Activated gamma-delta T cell (primary cell): ENCODE measurements at places on chromosomes 6 and 20.

DNA sequence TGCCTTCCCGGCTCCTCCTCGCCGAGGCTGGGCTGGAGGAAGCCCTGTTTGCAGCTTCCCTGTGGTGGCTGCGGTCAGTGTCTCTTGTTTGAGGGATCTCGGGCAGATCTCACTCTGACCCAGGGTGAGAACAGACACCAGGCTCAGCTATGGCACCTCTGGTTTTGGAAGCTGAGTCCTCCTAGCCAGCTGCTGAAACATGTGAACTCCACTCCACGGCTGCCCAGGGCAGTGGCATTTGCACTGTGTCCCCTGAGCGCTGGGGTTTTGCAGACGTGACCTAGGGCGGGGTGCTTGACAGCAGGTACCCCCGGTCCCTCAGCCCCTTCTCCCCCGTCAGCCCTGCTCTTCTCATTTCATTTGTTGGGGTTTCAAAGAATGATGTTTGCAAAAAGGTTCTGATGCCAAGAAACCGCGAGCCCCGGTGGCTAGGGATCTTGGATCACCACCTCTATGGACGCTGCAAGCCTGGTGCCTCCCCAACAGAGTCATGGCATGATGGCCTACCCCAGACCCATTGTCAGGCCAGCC lies 55.0 kb upstream of the DACT2 start:
- DNase-seq, result no peak

GRCh38 chr20:35368666-35369423 lies 42.9 kb downstream of the UQCC1 start:
- no peak for DNase-seq

DNA sequence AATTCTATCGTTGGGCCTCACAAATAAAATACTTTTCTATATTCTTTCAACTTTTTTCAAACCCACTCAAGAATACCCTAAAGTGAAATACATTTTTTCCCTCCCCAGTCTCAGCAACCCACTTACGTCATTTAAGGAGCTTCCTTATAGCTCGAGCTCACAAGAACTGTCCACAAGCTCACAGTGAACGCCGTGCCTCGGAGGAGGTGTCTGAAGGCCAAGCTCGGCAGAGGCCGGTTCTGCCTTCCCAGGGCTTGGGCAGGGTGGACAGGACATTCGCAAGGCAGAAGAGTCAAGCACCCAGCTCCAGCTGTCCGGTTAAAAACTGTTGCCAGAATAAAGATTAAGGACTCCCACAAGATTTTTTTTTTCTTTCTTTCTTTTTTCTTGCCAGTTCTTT lies 802.3 kb downstream of the QKI start:
- DNase-seq, result no peak

GRCh38 chr6:130675072-130675471 lies 152.1 kb upstream of the SMLR1 start:
- no peak for DNase-seq

DNA sequence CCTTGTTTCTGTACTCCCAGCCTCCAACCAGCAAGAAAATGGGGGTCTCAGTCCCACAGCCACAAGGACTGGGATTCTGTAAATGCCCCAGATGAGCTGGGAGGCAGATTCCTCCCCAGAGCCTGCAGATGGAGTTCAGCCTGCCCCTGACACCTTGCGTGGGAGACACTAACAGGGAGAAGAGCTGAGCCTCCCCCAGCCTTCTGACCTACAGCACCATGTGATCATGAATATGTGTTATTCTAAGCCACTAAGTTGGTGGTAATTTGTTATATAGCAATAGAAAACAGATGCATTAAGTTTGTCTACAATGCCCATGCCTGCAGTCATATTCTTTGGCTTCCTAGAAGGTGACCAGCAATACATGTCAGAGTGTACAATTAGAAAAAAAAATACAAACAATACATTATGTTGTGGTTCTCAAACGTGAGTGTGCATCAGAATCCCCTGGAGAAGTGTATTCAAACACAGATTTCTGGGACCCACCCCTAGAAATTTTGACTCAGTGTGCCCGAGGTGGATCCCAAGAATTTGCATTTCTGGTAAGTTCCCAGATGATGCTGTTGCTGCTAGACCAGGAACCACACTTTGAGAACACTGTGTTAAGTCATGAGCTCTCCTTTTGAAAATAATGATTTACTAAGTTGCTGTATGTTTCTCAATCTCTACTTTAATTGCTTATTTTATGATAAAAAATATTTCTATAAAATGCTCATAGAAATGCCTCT lies 39.9 kb downstream of the SLC22A3 start:
- no peak for DNase-seq

- DNase-seq, result no peak
These were observed 74.1 kb upstream of the RALY start for GRCh38 chr20:33919653-33920052.

DNA sequence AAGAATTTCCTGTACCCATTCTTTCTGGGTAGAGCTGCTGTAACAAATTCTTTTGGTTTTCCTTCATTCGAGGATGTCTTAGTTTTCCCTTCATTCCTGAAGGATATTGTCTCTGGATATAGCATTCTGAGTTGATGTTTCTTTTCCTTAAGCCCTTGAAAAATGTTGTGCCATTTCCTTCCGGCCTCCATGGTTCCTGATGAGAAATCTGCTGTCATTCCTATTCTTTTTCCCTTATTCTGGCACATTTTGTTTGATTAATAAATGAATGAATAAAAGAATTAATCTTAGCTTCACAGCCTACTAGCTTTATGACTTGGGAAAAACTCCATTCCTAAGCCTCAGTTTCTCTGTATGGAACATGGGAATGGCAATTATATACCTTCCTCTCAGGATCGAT lies 173.1 kb downstream of the EYA2 start:
- DNase-seq, result no peak

DNA sequence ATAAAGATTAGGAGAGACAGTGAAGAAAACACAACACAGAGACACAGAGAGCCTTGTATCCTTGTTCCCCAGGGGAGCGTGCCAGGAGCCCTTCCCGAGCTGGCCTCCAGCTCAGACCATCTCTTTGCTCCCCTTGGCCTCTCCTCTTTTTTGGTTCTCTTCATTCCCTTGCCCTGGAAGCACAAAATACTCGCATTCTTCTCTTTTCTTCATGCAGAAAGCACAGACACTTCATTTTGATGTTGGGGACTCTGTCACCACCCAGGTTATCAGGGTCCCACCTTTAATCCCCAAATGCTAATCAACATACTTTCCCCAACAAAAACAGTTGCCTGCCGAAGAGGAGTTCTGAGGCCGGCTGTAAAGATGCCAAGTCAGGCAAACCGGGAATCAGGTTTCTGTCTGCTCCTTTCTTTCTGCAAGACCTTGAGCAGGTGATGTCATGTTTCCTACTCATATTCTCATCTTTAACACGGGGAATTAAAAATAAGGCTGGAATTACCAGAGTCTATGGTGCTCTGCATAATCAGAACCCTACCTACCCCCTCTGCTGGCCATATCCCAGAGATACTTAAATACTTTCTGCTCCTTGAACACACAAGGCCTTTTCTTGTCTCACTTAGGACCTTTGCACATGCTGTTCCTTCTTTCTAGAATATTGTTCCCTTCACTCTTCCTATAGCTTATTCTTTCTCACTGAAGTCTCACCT lies 21.7 kb downstream of the TGM6 start:
- DNase-seq, result no peak

GRCh38 chr6:55734256-55734655 lies 141.1 kb downstream of the BMP5 start:
- DNase-seq, result no peak

DNA sequence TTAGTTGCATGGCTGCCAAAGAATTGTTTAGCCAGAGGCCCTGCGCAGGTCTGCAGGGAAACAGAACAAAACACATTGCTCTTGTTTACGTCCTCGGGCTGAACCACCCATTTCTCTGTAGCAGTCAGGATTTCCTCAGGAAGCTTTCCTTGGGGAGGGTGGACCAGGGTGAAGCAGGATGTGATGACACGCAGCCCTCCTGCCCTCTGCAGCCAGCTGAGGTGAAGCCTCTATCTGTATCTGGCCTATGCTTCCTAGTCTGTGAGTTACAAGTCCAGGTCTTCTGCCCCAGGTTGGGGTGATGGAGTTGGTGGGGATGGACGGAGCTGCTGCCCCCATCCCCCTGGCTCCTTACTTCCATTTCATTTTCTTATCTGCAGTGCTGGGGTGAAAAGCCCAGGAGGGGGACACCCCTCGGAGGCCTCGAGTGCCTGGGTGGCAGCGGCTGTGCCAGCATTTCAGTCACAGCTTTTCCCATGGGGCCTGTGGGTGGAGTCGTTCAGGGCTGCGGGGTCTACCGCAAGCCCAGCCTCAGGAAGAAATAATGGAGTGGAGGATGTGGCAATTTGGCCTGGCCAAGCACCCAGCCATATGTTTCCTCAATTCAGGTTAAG lies 24.9 kb downstream of the SASH1 start:
- no peak for DNase-seq

- no peak for DNase-seq
These were observed 3.8 kb downstream of the IGF2R start for GRCh38 chr6:159972506-159973268.

- DNase-seq, result no peak
These were observed 30.2 kb upstream of the FOXP4 start for GRCh38 chr6:41515995-41516394.

DNA sequence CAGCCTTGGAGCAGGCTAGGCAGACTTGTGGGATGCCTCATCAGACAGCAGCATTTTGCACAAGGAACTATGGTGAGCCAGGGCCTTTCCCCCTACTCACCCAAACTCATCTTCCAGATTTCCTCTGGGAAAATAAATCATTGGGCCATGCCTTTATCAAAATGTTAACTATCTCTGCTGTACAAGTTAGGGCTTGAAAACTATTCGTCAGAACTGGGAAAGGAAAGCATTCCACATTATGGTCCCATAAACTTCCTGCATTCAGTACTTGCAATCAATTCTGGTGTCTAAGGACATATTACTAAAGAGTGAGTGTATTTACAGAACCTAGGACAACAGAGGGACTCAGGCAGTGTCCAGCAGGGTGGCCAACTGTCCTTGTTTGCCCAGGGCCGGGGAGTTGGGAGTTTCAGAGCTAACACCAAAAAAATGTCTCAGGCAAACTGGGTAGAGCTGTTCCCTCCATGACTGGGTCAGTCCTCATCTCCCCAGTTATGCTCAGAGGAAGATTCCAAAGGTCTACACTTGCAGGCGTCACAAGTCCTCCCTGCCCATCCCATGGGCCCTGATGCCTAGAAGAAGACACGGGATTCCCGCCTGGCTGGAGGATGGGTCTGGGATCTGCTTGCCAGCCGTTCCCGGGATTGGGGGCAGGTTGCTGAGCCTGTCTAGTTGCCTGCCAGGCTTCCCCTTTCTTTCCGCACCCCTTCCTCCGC lies 72.2 kb downstream of the SLC22A3 start:
- no peak for DNase-seq

- no peak for DNase-seq
These were observed 97.2 kb downstream of the KIF16B start for GRCh38 chr20:16476032-16476431.

DNA sequence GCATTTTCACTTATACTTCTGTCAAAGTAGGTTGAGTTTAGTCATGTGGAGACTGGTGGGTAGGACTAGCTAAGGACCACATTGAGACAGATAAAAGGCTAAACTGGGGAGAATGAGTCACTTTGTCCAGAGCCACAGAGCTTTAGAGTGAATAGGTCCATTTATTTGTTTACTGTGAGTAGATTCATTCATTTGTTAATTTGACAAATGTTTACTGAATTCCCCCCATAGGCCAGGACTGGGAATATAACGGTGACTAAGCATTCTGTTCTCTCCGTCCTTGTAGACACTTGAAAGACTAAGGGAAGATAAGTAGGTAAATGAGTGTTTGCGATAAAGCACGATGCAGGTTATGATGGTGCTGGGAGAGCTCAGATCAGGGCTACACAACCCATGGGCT lies 699.7 kb upstream of the ID4 start:
- DNase-seq, result no peak

DNA sequence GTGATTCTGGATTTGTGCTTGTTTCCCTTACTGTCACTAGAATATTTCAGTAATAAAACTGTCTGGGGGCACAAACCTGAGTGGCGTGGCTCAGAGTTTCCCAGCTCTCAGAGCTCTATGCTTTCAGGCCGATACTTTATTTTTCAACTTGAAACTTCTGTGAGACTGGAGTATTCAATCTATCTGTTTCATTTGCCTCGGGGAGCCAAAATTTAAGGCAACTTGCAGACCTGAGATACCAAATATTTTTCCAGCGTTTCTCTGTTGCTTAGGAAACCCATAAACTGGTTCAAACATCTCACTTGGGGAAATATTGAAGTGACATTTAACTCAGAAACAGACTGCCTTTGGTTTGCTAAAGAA lies 74.7 kb downstream of the SOBP start:
- DNase-seq, result no peak

DNA sequence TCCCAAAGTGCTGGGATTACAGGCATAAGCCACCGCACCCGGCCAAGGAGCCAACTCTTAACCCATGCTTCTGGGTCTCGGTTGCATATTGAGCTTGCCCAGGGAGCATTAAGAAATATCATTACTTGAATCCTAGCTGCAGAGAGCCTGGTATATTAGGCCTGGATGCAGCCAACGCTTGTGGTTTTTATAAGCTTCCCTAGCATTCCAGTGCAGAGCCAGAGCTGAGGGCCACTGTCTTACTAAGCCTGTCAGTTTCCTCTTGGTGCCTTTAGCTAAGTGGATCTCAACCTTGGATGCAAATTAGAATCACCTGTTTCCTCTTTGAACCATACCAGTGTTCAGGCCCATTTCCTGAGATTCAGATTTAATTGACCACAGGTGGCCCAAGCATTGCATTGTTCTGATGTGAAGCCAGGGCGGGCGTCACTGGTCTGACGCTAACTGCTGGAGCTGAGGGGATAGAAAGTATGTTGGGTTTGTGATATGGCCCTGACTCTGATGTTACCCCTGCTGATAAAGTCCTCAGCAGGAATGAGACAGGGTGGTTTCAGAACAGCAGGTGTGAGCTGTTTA lies 76.3 kb downstream of the BTBD3 start:
- DNase-seq, result no peak

DNA sequence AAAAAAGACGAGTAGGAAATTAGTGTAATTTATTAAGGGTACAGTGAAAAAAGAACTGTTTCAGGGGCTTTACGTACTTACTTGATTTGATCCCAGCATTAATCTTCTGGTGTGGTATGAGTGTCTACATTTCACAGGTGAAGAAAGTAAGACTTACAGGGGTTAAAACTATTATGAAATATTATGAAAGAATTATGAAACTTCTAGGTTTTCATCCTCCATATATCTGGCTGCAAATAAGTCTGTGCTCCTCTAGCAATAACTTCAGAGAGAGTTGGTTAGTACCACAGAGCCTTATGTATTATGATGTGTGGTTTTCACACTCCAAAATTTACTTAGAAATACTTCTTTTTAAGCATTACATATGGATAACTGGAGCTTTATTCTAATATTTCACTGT lies 41.9 kb downstream of the ZFAND3 start:
- DNase-seq, result no peak

DNA sequence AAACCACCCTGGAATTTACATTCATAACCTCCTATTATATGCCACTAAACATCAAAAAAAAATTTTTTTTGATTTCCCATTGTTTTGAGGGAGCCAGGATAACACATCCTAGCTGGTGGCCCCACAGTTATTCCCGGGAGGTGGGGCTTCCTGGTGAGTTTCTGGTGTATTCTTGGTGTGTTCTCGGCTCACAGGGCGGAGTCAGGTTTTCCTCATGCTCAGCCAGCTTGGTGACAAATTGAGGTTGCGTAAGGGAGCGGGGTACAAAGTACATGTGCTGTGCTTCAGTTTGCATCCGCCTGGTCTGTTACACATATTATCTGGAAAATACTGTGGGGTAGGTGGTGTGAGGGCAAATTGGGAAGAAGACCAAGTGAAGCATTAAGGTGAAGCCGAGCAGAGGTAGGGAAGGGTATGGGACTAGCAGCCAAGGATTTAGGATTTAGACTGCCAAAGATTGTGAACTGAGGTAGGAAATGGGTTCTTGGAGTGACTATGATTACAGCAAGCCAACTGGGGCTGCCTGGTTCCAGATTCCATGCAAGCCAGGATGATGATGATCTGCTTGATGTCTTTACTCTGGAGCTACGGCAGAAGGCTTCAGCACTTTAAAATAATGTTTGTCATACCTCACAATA lies 46.2 kb upstream of the EEF1A1 start:
- no peak for DNase-seq
